AG04449 (cell line): ENCODE measurements at places on chromosomes 13 and 19.

DNA sequence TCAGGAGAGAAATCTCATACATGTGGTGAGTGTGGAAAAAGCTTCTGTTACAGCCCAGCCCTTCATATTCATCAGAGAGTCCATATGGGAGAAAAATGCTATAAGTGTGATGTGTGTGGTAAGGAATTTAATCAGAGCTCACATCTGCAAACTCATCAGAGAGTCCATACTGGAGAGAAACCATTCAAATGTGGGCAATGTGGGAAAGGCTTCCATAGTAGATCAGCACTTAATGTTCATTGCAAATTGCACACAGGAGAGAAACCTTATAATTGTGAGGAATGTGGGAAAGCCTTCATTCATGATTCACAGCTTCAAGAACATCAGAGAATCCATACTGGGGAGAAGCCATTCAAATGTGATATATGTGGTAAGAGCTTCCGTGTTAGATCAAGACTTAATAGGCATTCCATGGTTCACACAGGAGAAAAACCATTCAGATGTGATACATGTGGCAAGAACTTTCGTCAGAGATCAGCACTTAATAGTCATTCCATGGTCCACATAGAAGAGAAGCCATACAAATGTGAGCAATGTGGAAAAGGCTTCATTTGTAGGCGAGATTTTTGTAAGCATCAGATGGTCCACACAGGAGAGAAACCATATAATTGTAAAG, 15.2 kb downstream of the ZNF221 start:
- DNase-seq, result no peak

GRCh38 chr13:102376318-102376717, 25.5 kb downstream of the FGF14 start:
- no peak for DNase-seq

DNA sequence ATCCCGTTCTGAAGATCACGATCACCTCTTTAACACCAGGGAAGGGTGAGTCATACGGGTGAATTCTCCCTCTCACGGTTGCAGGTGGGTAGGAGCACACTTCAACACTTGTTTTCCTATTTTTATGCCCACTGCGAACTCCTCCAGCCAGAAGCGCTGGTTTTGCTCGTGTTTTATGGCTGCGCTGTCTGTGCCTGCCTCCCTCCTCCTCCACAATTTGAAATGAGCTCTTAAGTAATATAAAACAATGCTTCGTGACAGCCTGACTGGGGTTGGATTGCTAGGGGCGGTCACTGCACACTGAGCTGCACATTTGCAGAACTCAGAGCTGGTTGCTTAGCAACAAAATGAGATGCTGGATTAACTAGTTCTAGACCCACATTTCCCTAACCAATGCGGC, 12.9 kb downstream of the CCDC70 start:
- DNase-seq, result no peak

- DNase-seq, result no peak
These were observed 503.0 kb downstream of the LIG4 start for GRCh38 chr13:107712145-107712860.

GRCh38 chr13:38947054-38947453, 43.6 kb downstream of the STOML3 start:
- DNase-seq, result no peak

DNA sequence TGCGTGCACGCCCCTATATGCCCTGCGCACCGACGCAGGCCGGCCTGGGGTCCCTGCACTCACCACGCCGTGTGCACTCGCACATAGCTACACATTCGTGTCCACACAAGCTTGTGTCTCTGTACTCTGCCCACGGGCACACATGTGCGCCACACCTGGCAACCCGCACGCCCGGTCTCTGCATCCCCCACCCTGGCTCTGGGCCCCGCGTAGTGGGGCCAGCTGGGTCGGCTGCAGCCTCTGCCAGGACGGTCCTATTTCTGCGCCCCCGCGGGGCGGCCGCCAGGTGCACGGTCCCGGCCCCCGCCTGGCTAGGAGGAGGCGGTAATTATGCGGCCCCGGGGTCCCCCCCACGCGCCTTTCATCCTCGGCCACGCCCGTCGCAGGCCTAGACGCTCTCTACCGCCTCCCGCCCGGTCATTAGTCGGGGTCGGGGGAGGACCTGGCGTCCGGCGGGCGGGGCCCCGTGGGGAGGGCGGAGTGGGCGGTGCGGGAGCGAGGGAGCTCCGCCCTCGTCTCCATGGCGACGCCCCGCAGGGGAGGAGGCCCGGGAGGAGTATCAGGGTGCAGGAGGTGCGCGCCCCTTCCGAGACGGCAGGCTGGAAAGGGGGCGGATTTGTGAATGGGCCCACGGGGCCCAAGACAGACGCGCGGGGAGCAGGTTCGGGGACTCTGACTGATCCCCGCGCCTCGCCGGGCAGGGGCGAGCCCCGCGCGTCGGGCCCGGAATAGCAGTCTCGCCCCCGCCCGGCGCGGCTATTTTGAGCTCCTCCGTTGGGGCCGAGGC, 2.8 kb upstream of the CIRBP start:
- no peak for DNase-seq

DNA sequence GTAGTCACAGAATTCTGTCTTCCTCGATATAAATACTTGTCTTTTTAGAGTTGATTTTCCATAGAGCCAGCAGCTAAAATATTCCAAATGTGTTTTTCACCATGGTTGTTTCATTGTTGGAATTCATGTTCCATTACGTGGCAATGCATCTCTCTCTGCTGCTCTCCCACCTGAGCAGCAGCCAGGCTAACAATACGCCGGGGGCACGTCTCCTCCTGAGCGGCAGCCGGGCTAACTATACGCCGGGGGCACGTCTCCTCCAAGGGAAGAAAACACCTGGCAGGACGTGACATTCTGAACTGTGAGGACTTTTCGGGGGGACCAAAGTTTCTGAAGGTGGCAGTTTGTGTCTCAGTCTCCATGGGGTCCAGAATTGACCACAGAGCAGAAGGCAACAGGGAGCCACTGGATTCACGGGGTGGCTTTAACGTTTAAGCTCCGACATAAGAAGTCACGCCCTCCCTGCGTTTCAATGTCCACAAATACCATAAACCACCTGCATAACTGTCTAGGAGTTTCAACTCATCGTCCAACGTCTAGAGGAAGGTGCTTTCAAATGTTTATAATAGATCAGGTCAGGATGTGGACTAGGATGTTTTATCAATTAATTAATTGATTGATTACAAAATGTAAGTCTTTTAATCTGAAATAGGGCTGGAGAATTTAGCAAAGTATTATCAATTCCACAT, 15.1 kb downstream of the PLPP2 start:
- DNase-seq, result no peak

GRCh38 chr13:99218126-99218525, 17.5 kb downstream of the UBAC2 start:
- DNase-seq, result no peak

- DNase-seq, result no peak
These were observed 58.9 kb downstream of the TMED1 start for GRCh38 chr19:10776900-10777650.

DNA sequence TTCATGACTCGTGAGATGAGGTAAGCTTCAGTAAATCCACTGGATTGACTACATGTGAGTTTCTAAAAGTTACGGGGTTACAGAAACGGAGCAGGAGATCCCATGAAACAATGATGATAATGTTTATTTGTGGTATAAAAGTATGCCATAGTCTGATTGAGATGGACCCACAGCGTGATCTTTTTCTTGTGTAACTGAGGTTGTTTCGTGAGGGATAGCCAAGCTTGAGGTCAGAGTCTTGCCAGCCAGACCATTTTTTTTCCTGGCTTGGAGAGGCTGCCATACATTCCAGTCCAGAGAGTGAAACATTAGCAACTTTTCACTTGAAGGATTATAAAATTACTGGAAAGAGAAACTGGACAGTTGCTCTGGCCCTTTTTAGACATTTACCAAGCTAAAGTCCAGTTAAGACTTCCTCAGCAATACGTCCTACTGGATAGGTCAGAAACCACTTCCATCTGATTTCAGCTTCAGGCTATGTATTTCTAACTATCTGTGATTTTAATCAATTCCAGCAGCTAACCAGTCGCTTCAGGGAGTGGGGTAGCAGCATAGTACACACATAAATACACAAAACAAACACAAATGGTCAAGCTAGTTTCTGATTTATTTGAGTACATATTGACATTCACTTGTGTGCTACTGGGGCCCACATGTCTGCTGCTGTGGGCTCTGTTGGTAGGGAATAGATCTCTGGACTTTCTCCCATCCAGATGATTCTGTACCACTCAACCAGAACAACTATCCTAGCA, 194.6 kb downstream of the POSTN start:
- DNase-seq, result peak; percentile 95

DNA sequence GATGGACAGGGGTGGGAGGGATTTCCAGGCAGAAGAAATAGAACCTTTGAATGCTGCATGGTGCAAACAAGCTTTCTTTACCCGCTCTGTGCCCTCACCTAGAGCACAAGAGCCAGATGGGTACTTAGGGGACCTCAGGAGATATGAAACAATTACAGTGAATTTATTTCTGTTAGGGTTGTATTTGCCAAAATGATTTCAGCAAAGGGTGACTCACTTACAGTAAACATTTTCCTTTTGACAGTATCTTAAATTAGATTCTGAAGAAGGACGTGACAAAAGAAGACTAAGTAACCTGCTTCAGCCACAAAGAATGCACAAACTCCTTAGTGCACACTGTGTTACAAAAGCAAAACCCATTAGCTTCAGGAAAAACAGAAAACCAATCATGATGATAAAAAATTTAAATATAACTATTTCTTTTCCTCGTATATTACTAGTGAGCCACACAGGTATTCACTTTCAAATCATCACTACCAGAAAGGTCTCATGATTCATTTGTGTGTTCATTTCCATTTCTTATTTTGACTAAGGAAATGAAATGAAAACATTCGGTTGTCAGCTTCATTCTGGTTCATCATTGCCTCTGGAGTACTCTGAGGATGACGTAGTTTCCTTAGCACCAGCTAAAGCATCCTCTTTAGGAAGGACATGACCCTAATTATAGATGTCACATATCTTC, 158.8 kb downstream of the NHLRC3 start:
- DNase-seq, result no peak

DNA sequence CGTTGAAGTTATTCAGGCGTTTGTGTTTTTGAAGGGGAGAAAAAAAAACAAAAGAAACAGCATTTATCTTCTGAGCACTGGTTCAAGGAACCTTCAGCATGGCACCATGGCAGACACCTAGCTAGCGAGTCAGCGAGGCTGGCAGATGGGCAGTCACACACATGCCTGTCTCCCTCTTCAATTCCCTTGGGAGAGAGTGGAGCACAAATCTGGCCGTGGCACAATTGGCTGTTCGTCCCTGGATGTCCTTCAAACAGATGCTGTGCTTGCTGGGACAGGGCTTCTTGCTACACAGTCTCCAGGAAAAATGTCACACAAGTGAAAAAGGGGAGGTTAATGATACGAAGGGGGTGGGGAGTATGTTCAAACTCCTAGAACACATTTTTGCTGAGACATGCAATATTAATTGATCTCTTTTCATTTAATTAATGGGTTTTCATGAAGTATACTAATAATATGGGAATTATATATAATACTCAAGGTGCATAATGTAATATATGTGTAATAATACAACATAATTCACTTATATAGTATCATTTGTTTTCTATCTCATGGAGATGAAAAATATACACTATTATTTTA, 1674.5 kb upstream of the SLC10A2 start:
- no peak for DNase-seq

- no peak for DNase-seq
These were observed 266.3 kb downstream of the DNAJC15 start for GRCh38 chr13:43289470-43290255.

DNA sequence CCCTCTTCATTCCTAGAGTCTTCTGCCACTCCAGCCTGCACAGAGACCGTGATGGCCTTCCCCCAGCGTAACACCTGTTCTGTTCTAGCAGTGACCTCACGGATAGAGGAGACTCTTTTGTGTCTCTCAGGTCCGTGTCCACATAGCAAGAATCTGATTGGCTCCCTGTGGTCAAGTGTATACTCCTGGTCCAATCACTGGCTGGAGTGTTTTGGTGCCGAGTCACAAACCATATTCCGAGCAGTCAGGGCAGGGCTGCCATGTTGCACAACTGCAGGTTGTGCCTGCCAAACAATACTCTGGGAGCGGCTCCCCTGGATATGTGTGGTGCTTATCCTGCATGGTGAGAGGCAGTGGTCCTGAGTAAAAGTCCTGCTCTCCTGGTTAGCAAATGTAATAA, 402.4 kb downstream of the KCNRG start:
- DNase-seq, result no peak

GRCh38 chr13:111911754-111912452, 155.0 kb upstream of the SOX1 start:
- DNase-seq, result no peak

DNA sequence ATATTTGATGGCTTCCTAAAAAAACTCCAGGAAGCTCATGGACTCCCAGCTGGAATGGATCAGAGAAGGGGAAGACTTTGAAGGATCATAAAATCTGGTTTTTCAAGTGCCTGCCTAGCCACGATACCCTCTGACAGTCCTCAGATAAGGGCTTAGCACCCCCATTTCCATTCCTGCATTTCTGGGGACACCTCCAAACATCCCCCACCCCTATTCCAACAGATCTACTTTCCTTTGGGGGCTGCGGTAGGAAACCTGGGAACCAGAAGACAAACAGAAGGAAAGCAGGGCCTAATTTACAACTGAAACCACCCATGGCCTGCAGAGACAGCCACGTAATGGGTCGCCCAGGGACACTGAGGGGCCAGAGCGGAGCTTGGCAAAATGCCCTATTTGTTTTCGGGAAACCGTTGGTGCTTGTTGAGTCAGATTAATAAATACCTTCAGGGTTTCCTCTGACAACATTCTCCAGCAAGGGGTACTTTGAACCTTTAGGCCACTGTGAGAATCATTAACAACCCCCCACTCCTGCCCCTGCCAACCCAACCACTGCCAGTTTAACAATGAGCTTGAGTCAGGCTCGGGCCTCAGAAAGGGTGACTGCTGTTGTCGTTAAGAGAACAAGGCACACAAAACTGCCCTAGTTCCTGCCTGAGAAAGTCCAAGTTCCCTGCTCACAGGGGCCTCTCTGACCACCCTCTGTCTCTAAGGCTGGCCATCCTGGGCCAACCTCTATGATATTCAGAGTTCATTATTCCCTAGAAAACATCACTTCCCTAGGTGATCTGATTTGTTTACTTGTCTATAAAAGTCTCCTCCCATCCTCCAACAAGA, 23.5 kb downstream of the RHPN2 start:
- no peak for DNase-seq

DNA sequence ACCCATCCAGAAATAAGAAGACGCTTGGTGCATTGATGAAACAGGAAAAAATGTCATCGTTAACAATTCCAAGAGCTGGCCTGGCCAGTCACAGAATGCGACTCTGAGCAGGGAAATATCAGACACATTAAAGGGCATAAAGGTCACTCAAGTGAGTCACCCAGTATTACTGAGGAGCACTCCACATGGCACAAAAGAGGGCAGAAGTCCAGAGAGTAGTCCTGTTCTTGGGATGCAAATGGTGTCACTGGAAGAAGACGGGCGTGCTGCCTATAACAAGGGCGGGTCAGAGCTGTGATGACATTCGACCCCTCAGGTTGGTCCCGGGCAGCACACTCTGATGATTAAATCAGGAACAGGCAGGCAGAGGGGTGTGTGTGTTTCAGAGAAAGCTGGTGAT, 720.3 kb downstream of the UQCRFS1 start:
- DNase-seq, result no peak
